ENCODE measurements at places on chromosomes 11 and 22.

DNA sequence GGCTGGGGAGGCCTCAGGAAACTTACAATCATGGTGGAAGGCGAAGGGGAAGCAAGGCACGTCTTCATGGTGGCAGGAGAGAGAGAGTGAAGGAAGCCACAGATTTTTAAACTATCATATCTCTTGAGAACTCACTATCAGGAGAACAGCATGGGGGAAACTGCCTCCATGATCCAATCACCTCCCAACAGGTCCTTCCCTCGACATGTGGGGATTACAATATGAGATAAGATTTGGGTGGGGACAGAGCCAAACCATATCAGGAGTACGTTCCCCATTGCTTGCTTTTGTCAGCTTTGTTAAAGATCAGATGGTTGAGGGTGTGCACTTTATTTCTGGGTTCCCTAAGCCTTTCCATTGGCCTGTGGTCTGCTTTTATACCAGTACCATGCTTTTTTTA, 53.7 kb upstream of the E2F8 start:
- DNase-seq, result no peak

DNA sequence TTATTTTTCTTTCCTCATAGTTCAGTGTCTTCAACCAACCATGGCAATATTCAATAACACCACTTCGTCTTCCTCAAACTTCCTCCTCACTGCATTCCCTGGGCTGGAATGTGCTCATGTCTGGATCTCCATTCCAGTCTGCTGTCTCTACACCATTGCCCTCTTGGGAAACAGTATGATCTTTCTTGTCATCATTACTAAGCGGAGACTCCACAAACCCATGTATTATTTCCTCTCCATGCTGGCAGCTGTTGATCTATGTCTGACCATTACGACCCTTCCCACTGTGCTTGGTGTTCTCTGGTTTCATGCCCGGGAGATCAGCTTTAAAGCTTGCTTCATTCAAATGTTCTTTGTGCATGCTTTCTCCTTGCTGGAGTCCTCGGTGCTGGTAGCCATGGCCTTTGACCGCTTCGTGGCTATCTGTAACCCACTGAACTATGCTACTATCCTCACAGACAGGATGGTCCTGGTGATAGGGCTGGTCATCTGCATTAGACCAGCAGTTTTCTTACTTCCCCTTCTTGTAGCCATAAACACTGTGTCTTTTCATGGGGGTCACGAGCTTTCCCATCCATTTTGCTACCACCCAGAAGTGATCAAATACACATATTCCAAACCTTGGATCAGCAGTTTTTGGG, at the start of gene OR51T1:
OR51T1 (plus strand) TSS at position 41 of the 641 bp plus-strand sequence; CDS start at position 41, 0 bp downstream.
- no peak for DNase-seq

- no peak for DNase-seq
Measured at GRCh38 chr11:26490546-26490945, 81.5 kb downstream of the MUC15 start.

DNA sequence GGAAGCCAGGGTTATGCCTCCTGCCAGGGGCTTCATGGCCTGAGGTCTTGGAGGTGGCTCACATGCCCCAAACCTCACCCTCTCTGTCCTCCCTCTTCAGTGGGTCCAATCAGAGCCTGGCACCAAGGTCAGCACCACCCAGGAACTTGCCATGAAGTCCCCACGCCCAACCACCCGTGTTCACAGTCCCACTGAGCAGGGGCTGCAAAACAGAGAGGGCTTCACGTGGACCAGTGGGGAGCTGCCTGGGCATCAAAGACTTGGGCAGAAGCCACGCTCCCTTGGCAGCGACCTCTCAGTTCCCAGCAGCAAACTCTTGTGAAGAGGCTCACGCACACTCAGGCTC, 425.8 kb upstream of the B3GAT1 start:
- DNase-seq, result no peak

DNA sequence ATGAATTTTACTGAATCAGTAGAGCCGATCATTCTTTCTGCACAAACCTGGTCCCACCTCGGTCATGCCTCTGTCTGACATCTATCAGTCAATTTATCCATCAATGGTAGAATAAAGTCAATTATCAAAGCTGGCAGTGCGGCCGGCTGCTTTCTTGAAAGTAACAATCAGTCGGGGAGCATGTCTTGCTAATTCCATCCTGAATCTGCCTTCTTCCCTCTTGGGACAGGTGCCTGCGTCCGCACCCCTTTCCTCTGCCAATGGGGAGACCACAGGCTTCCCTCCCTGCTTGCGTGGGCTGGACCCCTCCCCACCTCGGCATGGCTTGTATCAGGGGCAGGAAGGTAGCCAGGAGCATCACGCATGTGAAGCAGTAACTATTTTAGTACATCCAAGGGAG, 962.9 kb downstream of the BRD1 start:
- DNase-seq, result no peak

DNA sequence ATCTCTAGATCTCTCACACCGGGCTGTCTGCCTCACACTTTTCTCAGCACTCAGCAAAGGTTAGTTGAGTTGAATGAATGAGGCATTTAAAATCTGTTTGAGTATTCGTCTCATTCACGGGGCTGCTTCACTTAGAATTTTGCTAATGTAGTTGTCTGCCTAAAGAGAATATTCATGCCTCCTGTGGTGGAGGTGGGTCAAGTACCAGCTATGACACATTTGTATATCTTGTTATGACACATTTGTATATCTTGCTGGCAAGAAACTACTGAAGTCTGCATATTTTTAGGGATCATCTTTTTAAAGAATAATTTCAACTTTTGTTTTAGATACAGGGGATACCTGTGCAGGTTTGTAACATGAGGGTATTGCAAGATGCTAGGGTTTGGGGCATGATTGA, 43.1 kb downstream of the LDLRAD3 start:
- DNase-seq, result no peak

DNA sequence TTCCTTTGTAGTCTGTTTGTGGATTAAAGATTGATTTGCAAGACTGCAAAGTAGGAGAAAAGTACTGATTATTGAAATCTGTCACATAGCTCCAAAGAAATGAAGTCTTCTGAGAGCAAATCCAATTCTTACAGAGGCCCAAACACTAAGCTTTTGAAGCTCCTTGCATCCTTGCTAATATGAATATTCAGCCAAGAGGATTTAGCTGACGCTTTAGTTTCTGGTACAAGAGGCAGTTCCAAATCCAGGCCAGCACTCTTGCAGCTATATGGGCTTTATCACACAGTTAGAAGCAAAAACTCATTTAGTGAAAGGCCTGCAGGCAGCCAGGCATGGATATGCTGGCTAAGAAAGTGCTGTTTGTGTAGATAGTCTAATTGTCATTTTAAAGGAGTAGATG, 12.7 kb downstream of the PAAF1 start:
- no peak for DNase-seq

- DNase-seq, result no peak
Measured at GRCh38 chr11:16771350-16772140, 33.1 kb downstream of the C11orf58 start.

DNA sequence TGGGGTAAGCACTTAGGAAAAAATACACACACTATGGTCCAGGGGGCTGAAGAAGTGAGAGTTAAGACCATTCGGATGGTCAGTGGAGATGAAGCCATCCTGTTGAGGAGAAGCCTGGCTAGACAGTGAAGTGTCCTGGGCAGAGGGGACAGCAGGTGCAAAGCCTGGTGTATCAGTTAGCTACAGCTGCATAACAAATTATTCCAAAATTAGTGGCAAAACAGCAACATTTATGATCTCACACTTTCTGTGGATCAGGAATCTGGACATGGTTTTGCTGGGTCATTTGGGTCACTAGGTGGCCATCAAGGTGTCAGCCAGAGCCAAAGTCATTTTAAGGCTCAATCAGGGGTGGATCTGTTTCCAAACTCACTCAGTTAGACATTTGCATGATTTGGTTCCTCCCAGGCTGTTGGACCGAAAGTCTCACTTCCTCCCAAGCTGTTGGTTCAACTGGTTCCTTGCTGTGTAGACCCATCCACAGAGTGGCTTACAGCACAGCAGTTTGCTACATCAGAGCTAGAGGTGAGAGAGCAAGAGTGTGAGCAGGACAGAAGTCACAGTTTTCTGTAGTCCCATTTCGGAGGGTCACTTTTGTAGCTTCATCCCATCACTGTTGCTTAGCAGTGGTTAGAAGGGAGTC, 80.1 kb upstream of the ALX4 start:
- no peak for DNase-seq

GRCh38 chr11:27411328-27411727, 48.3 kb upstream of the CCDC34 start:
- no peak for DNase-seq

DNA sequence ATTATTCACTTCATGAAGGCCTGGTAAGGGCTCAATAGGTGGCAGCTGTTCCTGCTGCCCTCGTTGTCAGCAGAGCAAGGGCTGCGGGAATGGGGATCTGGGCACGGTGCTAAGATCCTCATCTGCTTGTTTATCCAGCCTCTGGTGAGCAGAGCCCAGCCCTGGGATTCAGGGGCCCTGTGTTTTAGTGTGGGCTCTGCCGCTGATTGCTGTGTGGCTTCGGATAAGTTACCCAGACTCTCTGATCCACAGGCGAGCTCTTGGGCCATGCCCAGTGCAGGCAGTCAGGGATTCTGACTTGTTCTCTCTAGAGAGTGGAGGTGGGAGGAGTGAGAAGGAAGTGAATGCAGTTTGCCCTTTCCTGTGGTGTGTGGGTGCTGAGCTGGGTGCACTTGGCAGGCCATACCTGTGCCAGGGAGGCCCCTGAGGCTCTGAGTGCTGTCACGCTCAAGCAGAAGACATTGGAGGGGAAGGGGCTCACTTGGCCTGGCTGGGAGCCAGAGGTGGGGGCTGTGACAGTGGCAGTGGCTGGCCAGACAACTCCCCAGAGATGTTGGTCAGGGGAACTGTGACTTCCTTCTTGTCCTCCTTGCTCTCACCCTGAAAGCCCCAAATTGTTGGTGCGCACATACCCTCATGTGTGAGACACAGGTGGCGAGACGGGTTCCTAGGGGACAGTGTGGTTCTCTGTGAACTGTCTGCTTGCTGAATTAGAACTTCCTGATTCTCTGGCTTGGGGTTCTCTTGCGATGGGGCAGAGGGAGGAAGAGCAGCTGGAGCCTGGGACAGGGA, 43.7 kb downstream of the CD82 start:
- DNase-seq, result no peak

DNA sequence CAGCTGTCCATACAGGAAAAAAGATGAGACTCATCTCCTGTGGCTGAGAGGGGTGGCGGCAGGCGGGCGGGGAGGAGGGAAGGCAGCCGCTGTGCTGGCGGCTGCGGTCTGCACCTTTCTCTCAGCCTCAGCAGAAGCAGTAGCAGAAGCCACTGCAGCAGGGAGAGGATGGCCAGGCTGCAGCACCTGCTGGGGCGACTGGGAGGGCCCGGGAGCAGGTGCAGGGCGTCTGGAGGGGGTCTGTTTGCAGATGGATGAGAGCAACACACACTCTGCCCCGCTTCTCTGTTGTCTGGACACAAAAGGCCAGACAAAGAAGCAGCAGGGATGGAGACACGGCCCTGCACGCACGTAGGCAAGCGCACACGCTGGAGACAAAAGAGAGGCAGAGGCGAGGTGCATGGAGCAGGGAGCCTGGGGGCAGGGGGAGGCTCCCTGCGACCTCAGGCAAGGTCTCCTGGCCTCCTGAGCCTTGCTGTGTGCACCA, 9.3 kb upstream of the MIAT start:
- no peak for DNase-seq

DNA sequence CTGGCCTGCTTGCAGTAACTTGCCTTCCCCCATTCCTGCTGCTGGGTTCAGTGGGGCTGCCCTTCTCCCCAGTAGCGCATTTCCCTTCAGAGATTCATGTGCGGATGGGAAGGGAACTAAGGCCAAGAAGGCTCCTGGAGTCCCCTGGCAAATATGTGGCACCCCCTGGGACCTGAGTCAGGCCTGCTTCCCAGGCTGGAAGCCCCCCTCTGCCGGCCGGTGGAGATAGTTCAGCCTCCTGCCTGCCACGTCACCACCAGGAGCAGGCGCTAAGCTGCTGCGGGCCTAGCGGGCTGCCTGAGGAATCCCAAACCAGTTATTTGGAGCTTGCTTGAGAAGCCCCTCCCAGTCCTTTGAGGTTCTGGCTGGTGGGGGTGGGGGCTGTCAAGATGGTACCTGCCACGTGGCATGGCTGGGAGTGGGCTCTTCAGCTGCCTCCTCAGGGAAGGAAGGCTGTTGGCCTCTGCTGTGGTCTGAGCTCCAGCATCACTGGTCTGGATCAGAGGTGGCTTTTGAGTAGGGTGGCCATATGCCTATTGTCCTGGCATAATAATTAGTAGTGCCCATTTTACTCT, 2.0 kb downstream of the SERPINH1 start:
- DNase-seq, result no peak

DNA sequence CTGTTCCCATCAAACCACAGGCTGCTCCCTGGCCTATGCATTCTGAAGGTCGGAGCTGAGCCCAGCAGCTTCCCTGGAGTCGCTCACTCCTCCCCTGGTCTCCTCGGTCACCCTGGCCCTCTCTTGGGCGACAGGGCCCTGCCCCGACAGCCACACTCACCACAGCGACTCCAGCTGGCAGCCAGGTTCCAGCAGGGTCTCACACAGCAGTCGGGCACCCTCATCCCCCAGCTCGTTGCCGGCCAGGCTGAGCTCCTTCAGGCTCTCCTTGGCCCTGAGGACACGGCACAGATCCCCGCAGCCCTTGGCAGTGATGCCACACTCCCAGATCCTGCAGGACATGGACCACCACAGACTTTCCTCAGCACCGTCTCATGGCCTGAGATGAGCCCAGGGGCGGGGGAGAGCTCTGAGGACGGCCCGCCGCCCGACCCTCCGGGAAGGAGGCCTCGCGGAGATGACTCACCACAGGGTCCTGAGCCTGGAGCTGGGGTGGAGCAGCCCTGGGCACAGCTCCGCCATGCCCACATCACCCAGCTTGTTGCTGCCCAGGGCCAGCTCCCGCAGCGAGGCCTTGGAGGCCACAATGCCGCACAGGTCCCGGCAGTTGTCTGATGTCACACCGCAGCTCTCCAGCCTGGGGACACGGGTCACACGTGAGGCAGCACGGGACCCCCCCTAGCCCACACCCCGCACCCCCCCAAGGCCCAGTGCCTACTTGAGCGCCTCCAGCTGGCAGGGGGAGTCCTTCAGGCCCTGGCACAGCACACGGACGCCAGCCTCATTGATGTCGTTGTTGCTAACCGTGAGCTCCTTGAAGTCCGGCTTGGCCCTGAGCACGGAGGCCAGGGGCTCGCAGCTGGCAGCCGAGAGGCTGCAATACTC, 8.5 kb downstream of the RNH1 start:
- no peak for DNase-seq

GRCh38 chr11:118791111-118791960, at the start of gene DDX6:
Gene DDX6, minus strand, starts transcription at chr11:118791164. Its CDS starts 4,913 bp downstream, at chr11:118786251.
- peak; percentile 76 for DNase-seq

DNA sequence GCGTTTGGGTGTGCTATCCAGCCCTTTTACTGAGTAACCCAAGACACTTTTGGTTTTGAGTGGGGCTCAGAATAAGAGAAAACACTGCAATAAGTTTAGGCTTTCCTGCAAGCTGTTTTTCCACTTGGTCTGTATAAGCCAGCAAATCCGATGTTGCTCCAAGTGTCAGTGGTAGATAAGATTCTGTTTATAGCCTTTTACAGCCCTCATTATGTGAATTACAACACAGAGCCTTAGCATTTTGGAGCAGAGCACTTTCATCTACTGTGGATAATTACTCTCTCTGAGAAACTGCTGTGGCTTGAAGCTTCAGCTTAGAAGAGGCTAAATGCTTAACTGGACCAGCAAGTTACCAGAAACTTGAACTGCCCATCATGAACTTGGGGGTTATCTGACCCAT, 601.1 kb downstream of the JRKL start:
- DNase-seq, result no peak
